Stimulated activated CD4-positive, alpha-beta T cell treated with anti-CD3 and anti-CD28 coated beads, Interleukin-1b, Interleukin-23, amount 100 ng/mL, for 1 hour (primary cell): ENCODE measurements at places on chromosomes 1 and 21.

- DNase-seq, result no peak
Measured at GRCh38 chr21:22691658-22692057, 1693.4 kb downstream of the NCAM2 start.

- no peak for DNase-seq
Measured at GRCh38 chr1:243734308-243734695, 115.7 kb downstream of the AKT3 start.

GRCh38 chr1:89888480-89889322 is 67.9 kb downstream of the LRRC8D start:
- no peak for DNase-seq

GRCh38 chr21:23531444-23531843 is 2075.8 kb downstream of the MRPL39 start:
- no peak for DNase-seq

GRCh38 chr1:14899686-14900085 is 253.9 kb upstream of the TMEM51 start:
- DNase-seq, result no peak

- DNase-seq, result no peak
Measured at GRCh38 chr1:201068976-201069375, 43.2 kb downstream of the CACNA1S start.

GRCh38 chr21:45574081-45574501 is 31.9 kb upstream of the SLC19A1 start:
- DNase-seq, result no peak

DNA sequence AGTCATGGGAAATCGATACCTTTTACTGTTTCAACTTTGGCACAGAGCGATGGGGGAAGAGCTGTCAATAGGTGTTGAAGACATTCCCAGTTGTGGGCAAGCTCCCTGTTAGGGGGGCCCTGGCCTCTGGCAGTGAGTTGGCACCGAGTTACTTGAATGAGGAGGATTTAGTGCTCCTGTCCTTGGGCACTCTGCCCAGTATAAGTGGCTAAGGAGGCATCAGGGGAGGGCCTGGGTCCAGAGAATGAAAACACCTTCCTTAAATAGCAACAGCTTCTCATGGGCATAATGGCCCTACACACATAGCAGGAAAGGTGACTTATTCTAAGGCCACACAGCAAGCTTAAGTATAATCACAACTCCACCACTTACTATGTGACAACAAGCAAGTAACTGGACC is 664.4 kb downstream of the PTPRU start:
- no peak for DNase-seq

DNA sequence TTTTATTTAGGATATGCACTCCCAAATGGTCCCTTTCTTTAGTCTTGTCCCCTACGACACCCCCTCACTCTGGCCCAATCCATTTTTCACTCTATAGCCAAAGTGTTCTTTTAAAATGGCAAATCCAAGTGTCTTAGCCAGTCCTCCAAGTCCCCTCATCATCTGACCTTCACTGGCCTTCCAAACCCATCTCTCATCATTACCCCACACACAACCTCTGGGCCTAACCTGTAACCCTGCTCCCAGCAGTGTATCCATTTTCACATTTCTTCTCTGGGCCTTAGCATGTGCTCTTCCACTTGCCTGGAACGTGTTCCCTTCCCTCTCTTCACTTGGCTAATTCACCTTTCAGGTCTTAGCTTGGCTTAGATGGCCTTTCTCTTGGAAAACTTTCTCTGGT is 6.5 kb upstream of the ARL8A start:
- DNase-seq, result no peak

- DNase-seq, result no peak
Measured at GRCh38 chr1:7932524-7933138, 8.0 kb downstream of the TNFRSF9 start.

DNA sequence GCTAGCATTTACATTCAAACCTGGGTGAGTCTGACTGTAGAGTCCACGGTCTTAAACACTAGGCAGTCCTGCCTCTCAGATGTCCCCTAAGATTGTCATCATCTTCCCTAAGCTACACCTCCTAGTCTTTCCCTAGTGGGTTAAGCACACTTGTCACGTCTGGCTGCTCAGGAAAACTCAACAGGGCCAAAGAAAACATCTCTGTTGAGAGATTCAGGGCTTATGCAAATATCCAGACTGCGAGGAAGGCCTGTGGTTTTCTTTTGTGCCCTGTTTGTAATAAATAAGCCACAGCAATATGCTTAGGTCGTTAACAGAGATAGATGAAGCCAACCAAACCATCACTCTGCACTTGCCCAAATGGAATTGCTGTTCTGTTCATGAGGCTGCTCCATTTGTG is 472.6 kb upstream of the DEPDC1 start:
- DNase-seq, result no peak

DNA sequence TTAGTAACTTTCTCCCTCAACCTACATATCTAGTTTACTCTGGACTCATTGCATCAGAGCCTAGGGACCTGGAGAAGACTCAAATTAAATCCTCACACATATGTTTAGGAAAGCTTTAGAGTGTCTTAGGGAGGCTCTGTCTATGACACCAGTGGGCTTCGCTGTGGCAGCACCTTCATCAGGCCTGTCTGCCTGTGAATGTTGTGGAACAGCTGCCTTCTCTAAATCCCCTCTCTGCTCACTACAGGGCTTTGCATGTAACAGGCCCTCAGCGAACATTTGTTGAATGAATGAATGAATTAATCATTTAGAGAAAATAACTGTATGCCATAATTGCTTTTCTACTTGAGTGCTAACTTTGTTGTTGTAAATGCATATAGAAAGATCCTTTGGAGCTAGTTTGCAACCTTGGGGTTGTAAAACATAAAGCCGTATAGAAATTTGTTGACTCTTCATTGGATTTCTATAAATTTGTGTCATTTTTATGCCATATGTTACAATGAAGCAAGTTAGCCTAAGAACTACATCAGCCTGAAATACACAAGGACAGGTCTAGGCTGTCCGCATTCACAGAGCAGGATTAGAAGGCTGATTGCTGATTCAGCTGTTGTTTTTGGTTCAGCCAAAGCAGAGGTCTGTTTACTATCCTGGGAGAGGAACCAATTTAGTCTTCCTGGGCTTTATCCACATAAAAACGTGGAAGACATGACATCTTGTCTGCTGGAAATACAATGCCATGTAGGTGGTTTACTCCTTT is 238.0 kb downstream of the ASTN1 start:
- no peak for DNase-seq

DNA sequence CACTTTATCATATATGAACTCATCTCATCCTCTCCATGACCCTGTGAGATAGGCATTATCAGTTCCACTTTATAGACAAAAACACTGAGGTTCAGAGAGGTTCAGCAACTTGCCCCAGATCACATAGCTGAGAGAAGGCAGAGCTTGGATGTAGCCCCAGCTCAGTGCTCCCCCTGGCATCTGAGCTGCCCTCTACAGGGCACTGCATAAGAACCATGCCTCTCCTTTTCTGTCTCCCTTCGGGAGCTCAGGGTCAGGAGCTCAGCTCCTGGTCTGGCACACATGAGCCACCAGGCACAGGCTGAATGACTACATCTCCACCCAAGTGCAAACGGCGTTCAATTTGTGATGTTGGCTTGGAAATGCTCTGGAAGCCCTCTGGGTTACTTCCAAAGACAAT is 16.9 kb downstream of the RAB7B start:
- DNase-seq, result no peak

- no peak for DNase-seq
Measured at GRCh38 chr1:247400685-247401084, 15.3 kb upstream of the NLRP3 start.

- no peak for DNase-seq
Measured at GRCh38 chr1:228548788-228549187, 61.6 kb downstream of the RNF187 start.

- DNase-seq, result no peak
Measured at GRCh38 chr1:56707379-56707778, 62.3 kb downstream of the PRKAA2 start.

- DNase-seq, result no peak
Measured at GRCh38 chr1:54129858-54130257, 22.9 kb downstream of the CDCP2 start.

- no peak for DNase-seq
Measured at GRCh38 chr1:168419736-168420135, 124.1 kb downstream of the XCL2 start.

DNA sequence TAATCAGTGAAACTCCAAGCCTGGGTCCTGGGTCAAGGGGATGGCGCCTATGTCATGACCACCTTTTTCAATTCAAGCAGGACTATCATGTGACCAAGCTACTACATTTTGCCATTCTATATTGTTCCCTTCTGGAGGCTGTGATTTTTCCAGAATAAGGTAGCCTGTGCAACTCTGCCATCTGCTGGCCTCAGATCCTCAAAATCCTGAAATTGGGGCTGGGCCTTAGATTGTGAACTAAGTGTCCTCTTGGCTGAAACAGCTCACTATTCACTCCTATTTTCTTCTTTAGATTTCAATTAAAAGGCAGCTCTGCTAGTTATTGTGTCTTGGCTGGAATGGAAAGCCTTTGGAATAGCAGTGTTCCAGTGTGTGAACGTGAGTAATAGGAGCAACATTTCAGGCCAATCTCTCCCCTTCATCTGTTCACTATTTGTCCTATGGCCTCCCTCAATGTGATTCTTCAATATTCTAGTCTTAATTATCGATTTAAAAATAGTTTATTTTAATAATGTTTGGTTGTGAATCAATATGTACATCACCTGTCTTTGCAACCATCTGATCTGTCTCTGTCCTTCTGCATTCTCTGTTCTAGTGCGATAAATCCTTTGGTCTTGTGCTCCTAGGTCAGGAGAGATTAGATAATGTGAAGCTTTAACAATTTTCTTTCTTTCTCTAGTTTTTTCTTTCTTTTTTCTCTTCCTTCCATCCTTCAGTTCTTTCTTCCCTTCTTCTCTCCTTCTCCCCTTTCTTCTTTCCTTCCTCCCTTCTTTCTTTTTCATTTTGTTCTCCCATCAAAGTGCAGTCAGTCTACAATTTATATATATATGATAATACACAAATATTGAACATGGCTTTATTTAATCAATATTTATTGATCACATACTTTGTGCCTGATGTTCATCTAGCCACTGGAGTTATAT is 69.8 kb downstream of the CR1 start:
- no peak for DNase-seq

DNA sequence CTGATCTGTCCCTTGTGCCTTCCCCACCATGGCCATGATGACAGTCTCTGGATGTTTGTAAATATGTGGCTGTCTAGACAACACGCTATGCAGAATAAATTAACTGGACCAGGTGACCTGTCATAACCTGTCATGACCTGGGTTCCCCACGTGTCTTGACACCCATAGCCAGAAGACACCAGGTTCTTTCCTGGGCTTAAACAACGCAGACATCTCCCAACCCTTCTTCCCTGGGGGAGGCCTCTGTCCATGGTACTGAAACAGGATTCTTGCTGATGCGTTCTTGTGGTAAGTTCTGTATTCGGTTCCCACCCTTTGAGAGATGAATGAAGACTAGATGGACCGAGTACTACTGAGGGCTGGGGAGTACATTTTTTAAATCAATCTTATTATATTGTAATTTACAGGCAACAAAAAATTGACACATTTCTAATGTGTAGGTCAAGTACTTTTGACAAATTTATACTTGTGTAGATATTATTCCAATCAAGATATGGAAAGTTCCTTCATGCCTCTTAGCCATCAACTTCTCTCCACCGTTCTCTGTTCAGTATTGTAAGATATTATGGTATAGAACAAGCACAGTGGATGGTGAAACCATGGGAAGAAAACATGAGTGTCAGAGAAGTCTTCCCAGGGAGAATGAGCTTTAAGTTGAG is 738.8 kb downstream of the PTPRU start:
- no peak for DNase-seq

DNA sequence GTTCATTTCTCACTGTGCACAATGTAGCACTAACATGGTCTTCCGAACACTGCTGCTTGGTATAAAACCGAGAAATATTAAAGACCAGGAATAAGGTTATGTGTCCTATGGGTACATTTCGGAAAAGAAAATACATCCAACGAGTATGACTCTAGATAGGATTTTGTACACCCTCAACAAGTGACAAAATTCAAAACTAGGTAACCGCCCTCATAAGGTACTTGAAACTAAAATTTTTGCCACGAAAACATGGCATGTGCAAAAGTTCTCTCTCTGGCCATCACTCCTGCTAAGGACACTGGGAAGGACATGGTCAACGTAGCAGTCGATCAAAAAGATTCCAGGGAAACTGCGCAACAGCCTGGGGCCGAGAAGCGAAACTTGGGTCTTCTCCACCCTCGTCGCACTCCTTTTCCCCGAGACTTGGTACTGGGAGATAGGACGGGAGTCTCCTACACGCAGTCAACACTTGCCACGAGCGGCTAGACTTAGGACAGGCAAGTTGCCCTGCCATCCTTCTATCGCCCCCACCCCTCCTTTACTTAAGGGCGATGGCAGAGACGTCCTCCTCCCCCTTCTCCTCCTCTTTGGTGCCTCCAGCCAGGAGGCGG is 338 bp upstream of the TOR1AIP1 start:
- DNase-seq, result no peak

DNA sequence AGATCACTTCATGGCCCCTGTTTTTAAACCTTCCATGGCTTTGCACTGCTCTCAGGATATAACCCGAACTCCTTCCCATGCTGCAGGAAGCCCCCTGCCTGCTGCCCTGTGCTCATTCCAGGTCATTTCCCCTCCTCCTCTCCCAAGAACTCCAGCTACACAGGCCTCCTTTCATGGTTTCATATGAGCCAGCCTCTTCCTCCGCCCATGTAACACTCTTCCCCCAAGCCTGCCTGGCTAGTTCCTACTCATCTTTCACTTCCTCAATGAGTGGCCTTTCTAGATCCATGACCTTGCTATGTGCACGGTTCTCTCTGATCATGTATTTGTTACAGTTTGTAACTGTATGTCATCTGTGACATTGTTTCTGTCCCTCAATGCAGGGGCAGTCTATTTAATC is 3.1 kb upstream of the NCF2 start:
- no peak for DNase-seq

DNA sequence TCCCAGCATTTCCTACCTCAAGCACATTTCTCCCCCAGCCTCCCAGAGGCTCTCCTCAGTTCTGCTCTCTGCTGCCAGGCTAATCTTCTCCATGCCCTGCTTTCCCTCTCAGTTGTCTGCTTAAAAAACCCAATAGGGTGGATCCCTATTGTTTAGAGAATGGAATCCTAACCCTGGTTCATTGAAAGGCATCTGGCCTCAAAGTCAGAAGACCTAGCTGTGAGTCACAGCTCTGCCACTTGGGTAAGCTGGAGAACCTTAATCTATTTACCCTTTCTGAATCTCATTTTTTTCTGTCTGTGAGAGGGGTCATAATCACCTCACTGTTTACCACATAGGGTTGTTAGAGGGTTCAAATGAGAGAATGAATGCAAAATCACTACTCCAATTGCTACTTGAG is 12.5 kb upstream of the MYOC start:
- DNase-seq, result no peak

DNA sequence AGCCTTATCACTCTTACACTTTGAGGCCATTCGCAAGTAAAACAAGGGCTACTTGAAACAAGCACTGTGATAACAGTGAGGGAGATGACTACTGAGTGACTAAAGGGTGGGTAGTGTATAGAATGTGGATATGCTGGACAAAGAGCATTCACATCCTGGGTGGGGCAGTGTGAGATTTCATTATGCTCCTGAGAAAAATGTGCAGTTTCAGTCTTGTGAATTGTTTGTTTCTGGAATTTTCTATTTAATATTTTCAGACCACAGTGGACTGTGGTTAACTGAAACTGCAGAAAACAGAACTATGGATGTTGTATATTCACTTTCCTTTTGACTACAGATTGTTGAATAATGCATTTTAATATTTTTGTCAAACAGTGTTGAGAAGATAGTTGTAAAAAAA is 25.1 kb upstream of the B3GALT2 start:
- DNase-seq, result no peak

GRCh38 chr1:191831572-191831971 is 326.7 kb upstream of the RGS18 start:
- no peak for DNase-seq

GRCh38 chr1:101379950-101380349 is 143.1 kb downstream of the S1PR1 start:
- DNase-seq, result no peak
